Endothelial cell (in vitro differentiated cells): ENCODE measurements at places on chromosomes 7 and 10. TPM values are rescaled to one million over a fixed set of nuclear protein-coding genes. Genes with fewer than 3 reads are reported as not detected.

RPEL1 gene
- total RNA-seq: not detected

- DNase-seq: no peak
Observed at GRCh38 chr7:85320699-85321476, 134.0 kb upstream of the SEMA3D start.

UPK3BL1 gene
- 17.4 TPM for total RNA-seq

- DNase-seq: no peak
Observed at GRCh38 chr7:95993380-95993779, 221.0 kb downstream of the DYNC1I1 start.

DNA sequence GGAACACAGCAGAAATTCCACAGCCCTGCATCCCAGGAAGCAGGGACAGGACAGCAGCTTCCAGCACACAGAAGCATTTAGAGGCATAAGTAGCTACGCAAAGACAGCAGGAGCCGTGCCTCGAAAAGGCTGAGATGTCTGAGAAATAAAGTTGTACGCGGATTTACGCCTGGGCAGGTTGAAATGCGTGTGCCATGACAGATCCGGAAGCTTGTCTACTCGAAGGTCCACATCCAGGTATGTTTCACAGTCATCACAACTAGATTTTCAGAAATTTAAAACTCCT, 26.1 kb downstream of the DIP2C start:
- DNase-seq: no peak

- DNase-seq: no peak
Observed at GRCh38 chr7:2425749-2426148, 22.3 kb downstream of the CHST12 start.

DNA sequence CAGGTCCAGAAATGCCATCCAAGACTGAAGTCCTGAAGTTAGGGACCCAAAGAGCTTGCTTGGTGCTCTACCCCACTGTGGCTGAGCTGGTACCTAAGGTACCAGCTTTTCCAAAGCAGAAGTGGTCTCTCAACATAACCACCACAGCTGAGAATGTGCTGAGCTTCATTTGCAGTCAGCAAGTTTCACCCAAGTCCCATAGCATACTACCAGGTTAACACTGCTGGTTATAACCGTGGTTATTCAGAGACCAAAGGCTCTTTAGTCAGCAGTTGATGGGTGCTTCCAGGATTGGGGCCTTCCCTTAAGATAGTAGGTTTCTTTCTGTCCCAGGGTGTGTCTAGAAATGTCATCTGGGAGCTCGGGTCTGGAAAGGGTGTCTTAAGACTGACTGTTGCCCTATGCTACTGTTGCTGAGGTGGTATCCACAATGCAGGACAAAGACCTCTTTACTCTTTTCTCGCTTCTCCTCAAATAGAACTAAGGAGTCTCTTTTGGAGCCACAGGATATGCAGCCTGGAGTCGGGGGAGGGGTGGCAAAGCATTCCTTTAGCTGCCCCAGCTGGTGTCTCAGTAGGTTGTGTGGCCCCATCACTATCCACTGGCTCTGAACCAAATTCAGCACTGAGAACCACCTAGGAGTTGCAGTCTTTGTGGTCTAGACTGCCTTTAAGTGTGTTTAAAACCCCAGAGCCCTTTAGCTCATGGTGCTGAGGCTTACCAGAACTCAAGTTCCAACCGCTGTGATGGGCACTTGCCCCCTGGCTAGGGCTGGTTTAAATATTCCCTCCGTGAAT, 354.9 kb upstream of the SEMA3C start:
- DNase-seq: no peak

- DNase-seq: no peak
Observed at GRCh38 chr7:121369462-121369861, 26.6 kb downstream of the FAM3C start.

ATG9B gene
- total RNA-seq: 0.85 TPM

- no peak for DNase-seq
Observed at GRCh38 chr10:84390364-84390763, 62.0 kb downstream of the CCSER2 start.

UCMA gene
- total RNA-seq: not detected
